H4 (cell line): ENCODE measurements at places on chromosomes 7 and 10. TPM values are rescaled to one million over a fixed set of nuclear protein-coding genes. Genes with fewer than 3 reads are reported as not detected.

DNA sequence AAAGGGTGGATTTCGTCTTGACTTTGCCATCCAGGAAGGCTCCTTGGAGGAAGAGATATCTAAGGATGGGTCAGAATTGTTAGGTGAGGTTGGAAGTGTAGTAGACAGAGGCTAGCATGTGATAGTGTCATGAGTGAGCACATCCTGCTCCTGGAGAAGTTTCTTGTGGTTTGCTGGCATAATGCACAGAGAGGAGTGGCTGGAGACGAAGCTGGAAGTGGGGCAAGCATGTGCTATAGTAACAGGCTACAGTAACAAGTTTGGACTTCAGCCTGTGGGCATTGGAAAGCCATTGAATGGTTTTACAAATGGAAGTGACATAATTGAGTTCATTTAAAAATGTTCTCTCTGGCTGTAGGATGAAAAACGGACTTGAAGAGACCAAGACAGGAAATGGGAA lies 175.6 kb upstream of the VWC2 start:
- peak; percentile 28 for DNase-seq

The GFRA1 gene
- total RNA-seq, result 1.7 and 2.6 TPM in 2 replicates

- DNase-seq, result no peak
Measured at GRCh38 chr10:72719941-72720592, 28.1 kb downstream of the MCU start.

GRCh38 chr7:2242541-2243429 lies 759 bp downstream of the NUDT1 start:
- DNase-seq, result no peak

The TRPV5 gene
- total RNA-seq, result not detected in 2 replicates

DNA sequence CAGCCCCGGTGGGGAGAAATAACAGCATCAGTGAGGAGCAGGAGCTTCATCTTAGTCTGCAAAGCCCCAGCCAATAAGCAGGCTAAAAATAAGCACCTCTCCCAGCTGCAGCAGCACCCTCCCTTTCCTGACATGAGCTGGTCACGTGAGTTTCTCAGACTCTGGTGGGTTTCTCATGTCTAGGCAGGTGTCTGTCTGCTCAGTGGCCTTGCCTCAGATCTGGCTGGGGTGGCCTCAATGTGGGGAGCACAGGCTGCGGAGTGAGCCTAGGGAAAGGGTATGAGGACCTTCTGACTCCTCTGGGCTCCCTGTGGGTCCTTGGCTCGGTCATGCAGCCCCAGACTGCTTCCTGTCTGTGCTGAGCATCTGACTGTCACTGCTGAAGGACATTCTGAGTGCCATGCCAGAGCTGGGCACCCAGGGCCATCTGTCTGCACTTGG lies 81.6 kb upstream of the LRRC4 start:
- DNase-seq, result no peak

The CPA1 gene
- total RNA-seq, result not detected in 2 replicates

The CYP3A4 gene
- total RNA-seq, result not detected in 2 replicates

- no peak for DNase-seq
Measured at GRCh38 chr7:139629392-139630082, 106.1 kb downstream of the CLEC2L start.

The PON1 gene
- total RNA-seq, result not detected in 2 replicates

DNA sequence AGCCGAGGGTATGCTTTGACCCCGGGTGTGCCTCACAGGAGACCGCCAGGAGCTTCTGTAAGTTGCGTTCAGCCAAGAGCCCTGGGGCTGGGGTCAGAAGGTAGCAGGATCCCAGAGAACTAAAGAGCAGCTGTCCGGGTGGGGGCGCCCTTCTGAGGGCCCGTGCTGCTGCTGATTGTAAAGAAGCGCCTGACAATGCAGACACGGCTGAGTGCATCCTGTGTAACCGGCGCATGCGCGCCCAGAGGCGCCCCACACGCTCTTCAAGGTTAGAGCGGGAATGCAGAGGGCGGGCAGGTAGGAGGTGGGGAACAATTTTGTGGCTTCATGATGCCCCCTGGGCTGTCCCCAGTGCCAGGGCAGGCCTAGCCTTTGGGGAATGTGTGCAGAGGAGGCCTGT lies 210.2 kb upstream of the CTBP2 start:
- no peak for DNase-seq

DNA sequence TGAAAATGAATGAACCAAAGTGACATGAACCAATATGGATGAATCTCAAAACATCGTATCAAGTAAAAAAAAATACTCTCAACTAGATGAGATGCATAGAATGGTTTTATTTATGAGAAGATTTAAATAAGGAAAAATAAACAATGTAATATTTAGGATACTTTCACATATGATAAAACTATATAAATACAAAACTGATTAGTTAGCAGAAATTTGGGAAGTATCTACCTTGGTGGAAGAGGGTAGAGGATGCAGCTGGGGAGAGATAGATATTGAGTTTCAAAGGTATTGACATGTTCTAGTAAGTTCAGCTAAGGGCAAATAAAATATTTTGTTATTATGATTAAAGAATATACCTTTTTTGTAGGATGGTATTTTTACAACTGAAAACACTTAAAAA lies 463.1 kb downstream of the SH2D4B start:
- no peak for DNase-seq

GRCh38 chr7:2982401-2982800 lies 61.3 kb downstream of the CARD11 start:
- DNase-seq, result no peak

DNA sequence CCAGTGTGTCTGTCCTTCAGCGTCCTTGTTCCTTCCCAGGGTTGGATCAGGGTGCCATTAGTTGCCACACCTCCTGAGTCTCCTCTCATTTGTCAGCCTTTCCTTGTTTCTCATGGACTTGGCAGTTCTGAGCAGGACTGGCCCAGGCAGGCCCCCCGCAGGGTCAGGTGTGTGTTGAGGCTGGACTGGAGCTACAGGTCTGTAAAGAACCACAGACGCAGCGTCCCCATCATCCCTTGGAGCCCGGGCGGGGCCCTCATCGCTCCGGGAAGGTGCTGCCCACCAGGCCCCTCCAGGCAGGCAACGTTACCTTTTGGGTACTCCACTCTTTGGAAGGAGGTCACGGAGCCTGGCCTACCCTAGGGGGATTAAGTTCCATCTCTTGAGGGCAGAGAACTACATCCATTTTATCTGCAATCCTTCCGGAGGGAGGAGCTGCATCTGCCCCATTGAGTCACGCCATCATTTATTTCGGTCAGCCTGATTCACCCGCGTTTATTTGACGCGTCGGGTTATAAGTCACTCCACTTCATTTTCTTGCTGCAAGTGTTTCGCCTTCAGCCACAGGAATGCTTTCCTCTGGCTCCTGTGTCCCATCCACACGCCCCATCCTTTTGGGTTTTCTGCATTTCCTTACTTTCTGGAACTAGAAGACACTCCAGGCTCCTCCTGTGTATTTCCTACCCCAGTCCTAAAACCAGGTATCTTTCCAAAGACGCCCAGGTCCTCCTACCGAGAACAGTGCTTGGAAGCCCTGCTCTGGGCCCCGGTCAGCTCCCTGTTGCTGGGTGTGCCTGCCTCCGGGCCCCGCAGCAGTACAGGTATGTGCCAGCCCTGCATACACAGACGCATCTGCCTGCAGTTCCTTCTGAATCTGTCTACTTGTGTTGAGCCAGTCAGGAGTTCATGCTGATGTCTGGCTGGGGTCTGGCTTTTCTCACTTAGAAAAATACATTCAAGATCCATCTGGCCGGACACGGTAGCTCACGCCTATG lies 141.9 kb downstream of the MAD1L1 start:
- DNase-seq, result no peak

DNA sequence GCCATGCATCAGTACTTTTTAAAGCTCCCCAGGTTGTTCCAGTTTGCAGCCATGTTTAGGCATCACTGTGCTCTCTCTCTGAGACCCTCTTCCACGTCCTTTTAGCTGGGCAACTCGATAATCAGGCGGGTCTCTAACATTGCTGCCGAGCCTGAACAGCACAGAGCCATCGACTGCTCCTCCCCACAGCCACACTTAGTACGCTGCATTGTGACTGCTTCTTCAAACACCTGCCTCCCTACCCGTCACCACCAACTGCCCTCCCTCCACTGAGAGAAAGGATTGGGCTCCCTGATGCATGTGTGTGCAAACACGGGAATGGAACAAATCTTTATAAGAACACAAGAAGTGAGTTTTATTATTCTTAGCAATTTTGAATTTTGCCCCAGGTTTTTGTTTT lies 11.4 kb upstream of the TACR2 start:
- DNase-seq, result no peak
